ENCODE measurements at places on chromosomes 6 and 20. TPM values are rescaled to one million over a fixed set of nuclear protein-coding genes. Genes with fewer than 3 reads are reported as not detected.

PPP1R16B gene
- 7.1 TPM for total RNA-seq

SIRPD gene
- 0.12 TPM for total RNA-seq

EPPIN gene
- not detected for total RNA-seq

CALHM4 gene
- not detected for total RNA-seq

HLA-DQB1 gene
- 3.0 TPM for total RNA-seq

TP53TG5 gene
- total RNA-seq = 0.12 TPM

MC3R gene
- total RNA-seq = not detected

SIRT5 gene
- total RNA-seq = 12.5 TPM

Measured in metanephros (tissue), 2 donors.